ENCODE measurements at places on chromosomes 16 and 17.
A peak's percentile ranks its signal among the peaks of the same experiment; 100 is the strongest.

- DNase-seq = no peak
These were observed 139.2 kb downstream of the TOX3 start for GRCh38 chr16:52407778-52408177.

DNA sequence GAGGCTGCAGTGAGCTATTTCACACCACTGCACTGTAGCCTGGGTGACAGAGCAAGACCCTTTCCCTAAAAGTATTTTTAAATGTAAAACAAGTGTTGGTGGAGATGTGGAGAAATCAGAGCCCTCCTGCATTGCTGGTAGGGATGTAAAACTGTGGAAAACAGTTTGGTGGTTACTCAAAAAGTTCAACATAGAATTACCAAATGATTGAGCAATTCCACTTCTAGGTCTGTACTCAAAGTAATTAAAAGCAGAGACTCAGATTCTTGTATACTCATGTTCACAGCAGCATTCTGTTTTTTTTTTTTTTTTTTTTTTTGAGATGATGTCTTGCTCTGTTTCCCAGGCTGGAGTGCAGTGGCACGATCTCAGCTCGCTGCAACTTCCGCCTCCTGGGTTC, 141.8 kb downstream of the PITPNC1 start:
- no peak for DNase-seq

DNA sequence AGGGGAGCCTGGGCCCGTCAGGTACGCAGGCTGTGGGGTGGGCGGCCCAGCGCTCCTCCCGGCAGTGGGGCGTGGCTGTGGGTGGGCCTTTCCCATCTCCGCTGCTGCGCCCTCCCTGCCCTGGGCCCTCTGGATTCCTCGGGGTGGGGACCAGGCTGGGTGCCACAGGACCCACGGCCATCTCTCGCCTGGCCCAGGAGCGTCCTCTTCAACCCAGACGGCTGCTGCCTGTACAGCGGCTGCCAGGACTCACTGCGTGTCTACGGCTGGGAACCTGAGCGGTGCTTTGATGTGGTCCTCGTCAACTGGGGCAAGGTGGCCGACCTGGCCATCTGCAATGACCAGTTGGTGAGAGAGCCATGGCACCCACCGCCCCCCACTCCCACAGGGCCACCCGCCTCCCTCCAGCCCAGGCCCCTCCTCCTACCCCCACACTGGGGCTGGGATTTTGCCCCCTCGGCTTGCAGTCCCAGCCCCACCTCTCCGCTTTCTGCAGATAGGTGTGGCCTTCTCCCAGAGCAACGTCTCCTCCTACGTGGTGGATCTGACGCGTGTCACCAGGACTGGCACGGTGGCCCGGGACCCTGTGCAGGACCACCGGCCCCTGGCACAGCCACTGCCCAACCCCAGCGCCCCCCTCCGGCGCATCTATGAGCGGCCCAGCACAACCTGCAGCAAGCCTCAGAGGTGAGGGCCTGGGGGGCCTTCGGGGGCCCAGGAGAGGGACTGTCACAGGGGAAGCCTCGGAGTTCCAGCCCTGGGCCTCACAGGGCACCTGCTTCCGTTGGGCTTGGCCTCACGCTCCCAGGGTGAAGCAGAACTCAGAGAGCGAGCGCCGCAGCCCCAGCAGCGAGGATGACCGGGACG, 17.2 kb downstream of the KATNB1 start:
- DNase-seq = no peak

DNA sequence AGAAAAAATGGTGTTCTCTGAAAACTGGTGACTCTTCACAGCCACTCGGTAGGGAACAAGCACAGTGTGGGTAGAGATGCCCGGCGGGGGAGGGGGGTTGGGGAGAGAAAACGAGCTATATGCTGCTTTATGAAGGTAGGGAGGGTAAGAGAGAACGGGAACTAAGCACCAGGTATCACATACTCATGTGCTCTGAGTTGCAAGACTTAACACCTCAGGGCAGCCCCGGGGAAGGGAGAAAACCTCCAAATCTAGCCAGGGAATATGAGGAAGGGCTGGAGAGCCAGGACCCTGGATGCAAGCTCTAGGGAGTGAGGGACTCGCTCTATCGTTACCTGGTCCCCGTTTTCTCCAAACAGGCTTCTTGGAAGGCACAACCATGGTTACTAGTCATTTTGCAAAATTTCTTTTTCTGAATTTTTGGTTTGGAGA, 35.3 kb downstream of the HIC1 start:
- DNase-seq = no peak

DNA sequence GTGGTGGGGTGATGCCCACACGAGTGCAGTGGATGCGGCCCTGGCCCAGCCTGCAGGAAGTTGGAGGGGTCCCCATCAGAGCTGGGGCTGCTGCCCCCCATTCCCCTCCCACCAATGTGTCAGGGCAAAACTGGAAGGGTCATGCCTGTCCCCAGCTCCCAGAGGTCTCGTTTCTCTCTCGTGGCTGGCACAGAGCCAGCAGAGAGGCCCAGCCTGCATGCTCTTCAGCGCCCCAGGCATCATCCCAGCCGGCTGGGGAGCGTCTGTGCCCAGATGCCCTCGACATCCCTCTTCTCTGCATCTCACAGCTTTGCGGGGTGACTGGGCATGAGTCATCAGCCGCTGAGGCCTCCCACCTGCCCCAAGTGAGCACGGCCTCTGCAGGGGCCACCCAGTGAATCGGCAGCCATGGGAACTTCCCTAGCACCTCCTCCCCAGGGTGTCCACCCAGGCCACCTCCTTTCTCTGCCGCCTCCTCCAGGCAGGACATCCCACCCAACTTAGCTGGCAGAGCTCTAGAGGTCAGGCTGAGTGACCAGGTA, 9.8 kb upstream of the CSNK1D start:
- peak; percentile 73 for DNase-seq

- DNase-seq = no peak
These were observed 39.2 kb upstream of the FAM20A start for GRCh38 chr17:68640242-68640989.

DNA sequence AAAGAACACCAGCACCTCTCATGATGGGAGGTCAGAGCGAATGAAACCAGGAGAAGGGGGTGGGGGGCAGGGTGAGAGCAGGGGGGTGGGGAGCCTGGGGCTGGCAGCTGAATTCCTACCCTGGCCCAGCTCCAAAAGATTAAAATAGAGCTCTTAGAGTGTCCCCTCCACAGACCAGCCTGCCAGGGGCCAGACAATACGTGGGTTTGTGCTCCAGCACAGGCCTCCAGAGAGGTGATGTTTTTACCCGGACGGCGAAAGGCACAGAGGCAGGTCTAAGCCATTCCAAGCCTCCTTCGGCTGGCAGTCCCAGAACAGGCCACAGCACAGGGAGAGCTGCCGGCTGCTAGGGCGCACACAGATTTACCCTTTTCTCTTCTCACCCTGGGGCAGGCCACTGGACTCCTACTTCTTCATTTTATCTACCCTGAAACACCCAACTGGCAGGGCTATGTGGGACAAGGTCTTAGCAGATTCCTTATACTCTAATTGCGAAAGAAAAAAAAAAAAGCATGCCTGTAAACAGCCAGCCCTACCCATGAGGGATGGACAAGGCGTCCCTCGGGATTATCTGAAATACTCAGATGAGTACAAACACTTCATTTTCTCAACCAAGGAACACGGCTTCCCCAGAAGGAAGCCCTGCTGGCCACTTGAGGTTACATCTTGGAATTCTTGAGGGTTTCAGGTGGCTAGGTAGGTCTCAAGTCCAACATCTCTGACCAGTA, 71.9 kb upstream of the NOG start:
- no peak for DNase-seq

DNA sequence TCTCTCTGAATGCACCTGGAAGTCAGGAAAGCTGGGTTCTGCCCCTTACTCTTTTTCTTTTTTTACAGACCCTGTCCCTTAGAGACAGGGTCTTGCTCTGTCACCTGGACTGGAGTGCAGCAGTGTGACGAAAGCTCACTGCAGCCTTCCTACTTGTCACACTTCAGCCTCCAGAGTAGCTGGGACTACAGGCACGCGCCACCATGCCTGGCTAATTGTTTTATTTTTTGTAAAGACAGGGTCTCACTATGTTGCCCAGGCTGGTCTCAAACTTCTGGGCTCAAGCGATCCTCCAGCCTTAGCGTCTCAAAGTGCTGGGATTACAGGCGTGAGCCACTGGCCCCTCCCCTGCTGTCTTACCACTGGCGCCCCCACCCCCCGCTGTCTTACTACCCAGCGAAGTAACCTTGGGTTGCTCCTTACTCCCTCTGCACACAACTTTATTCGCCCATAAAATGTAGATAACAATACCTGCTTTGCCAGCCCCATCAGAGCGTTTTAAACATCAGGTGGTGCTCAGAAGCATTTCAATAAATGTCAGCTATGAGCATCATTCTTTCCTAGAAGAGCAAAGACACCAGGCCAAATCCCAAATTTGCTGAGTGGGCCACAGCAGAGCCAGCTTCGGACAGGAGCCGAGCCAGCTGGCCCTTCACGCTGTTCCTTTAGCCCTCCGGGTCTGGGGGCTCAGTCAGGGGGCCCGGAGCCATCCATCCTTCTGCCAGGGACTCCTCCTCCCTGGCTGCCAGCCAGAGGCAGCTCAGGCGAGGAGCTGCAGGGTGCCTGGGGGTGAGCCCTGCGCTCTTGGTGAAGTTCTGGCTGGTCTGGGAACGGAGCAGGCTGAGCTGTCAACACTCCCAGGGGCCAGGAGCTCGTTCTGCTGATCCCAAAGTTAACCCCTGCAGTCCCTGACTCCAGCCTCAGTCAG, 24.4 kb downstream of the SRL start:
- no peak for DNase-seq

- DNase-seq = no peak
These were observed 98.7 kb upstream of the ZNF469 start for GRCh38 chr16:88284101-88284500.

- peak; percentile 58 for DNase-seq
These were observed 451.3 kb downstream of the PMP22 start for GRCh38 chr17:14813649-14814370.

- no peak for DNase-seq
These were observed 22.6 kb downstream of the PRPSAP1 start for GRCh38 chr17:76331083-76331482.

DNA sequence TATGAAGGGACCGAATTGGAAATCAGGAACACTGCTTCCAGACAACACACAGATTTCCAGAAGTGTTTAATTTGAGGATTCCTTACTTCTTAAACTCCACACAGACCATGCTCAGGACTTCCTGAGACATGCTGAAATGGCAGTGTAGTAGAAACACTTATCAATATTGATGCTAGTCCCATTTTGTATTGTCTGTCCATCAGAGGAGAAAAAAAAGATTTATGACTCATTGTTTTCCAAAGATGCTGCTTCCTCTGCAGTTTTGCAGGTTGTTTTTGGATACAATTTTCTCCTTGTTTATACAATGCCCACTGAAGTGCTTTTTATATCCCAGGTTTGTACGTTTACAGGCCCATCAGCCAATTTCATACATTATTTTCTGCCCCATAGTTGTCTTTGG, 68.3 kb upstream of the TANC2 start:
- no peak for DNase-seq

GRCh38 chr17:39927929-39928857, 661 bp downstream of the LRRC3C start:
- peak; percentile 75 for DNase-seq

DNA sequence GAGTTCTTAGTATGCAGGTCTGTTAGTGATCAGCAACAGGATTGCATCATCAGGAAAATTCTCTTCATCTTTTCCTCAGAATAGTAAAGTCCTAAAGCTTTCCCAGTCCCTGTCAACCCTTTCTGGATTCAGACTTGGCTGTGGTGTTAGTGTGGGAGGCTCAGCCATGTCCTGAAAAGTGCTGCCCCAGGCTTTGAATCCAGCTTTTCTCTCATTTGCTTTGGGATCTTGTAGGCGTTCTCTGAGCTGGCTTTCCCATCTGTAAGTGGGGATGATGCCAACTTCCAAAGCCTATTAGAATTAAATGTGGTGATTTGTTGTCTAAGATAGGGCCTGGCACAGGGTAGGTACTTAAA, 3.0 kb downstream of the ALKBH5 start:
- DNase-seq = no peak

DNA sequence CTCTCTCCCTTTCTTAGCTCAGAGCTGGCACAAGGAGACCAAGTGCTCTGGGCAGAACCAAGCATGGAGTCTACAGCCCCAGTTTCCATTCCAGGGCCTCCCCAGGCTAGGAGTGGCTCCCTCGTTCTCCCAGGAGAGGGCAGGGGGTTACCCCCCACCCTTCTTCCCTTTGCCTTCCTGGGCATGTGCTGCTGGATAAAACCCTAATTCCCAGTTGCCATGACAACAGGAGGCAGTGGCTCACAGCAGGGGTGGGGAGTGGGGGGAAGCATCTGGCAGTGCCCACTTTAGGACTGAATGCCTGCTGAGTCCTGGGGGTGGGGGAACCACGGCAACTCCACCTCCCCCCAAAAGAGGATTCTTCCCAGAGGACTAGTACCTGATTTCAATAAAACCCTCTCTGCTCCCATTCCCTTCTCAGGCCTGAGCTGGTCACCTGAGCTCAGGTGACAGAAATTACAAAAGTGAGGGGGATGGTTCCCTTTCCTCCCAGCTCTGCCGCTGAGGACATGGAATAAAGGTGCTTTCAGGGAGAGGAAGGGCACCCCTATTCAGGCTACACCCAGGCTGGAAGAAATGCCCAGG, 1.8 kb downstream of the MPP2 start:
- no peak for DNase-seq

DNA sequence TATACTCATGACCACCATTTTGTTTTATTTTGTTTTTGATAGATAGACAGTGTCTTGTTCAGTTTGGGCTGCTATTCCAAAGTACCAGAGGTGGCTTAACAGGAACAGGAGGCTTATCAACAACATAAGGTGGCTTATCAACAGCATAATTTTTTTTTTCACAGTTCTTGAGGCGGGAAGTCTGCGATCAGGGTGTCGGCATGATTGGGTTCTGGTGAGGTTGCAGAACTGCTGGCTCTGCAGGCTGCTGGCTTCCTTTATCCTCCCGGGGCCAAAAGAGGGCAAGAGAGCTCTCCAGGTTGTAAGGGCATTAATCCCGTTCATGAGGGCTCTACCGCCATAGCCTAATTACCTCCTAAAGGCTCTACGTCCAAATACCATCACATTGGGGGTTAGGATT, 11.8 kb upstream of the HSD17B2 start:
- DNase-seq = no peak

GRCh38 chr16:86739178-86739577, 160.8 kb downstream of the FOXL1 start:
- DNase-seq = no peak

DNA sequence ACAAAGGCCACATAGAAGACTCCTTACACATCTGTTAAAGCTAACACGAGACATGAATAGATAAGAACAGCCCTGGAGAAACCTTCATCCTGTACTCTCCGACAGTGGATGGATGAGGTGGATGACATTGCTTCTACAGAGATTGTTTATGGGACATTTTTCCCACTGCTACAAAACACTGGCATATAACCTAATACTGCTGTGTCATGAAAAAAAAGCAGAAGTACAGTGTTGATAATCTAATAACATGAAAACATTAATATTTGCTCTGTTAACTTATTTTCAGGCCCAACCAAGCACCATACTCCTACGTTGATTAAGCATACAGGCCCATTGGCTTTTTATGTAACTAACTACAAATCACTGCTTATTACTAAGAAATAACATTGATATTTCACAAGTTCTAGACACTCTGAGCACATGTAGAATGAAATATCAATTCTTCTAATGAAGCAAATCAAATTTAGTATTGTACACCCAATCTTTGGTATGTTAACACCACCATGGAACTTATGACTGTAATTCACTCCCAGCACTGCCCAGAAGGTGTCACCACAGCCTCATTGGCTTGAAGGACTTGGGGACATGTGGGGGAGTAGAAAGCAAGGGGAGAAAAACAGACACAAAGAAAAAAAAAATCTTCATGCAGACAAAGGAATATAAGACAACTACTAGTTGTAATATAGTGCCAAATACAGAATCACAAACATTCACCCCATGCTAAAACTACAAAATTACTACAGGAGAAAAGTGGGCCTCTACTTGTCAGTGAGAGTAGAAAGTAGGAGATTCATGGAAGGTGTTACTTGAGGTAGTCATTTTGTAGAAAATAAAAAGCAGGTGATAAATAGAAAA, 330.0 kb upstream of the PMFBP1 start:
- DNase-seq = peak; percentile 71
